MG63 (cell line): ENCODE measurements at places on chromosomes 4 and X.

DNA sequence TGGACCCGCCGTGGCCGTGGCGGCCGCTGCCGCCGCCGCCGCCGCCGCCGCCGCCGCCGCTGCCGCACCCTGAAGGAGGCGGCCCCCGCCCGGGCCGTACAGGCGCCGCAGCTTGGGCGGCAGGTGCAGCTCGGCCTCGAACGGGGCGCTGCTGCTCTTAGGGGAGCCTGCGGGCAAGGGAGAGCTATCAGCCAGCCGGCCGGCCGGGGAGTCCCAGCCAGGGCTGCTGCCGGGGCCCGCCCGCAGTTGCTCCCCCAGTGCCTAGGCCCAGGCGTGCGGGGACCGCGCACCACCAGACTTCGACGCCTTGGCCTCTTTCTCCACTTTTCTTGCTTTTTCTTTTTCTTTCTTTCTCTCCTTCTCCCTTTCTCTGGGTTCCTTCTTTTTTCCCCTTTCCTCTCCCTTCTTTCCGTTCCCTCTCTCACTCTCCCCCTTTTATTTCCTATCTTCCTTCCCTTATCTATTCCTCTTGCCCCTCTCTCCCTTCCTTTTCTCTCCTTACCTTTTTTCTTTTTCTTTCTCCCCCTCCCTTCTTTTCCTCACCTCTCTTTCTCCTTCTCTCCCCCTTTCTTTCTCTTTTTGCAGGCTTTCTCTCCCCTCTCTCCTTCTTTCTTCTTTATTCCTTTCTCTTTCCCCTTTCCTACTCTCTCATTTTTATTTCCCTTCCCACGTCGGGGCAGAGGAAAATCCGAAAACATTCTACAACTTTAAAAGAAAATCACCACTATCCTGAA is 2.0 kb downstream of the ARX start:
- DNase-seq = no peak

GRCh38 chrX:39063037-39063436 is 261.8 kb downstream of the MID1IP1 start:
- no peak for DNase-seq

DNA sequence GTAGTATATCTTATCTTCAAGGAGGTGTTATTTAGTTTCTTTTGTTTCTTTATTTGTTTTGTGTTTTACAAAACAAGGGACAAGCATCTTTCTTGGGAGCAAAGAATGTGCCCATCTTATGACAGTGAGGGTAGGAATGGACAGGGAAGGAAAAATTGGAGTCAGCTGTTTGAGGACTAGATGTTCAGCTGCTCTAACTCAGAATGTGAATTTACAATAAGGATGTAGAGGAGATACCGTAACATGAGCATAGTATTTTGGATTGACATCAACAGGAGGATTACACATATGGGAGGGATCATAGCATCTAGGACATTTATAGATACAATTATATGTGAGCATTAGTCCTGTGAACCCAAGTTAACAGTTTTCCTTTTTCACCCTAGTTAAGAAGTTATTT is 89.0 kb upstream of the GK2 start:
- no peak for DNase-seq

GRCh38 chr4:134278675-134279074 is 77.1 kb upstream of the PABPC4L start:
- DNase-seq = no peak

DNA sequence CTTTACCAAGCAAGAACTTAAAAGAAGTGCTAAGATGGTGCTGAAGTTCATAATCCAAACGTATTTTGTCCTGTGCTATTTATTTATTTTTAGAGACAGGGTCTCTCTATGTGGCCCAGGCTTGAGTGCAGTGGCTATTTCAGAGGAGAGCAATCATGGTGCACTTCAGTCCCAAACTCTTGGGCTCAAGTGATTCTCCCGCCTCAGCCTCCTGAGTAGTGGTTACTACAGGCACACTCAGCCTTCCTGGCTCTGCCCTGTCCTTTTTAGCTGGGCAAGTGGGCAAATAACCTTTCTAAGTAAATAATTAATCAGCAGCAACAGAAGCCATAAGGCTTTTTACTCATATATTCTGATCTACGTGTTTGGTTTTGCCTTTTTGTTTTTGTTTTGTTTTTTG is 2.6 kb downstream of the NSD2 start:
- DNase-seq = no peak

- no peak for DNase-seq
These were observed 155.8 kb downstream of the RPA4 start for GRCh38 chrX:97039363-97040029.

DNA sequence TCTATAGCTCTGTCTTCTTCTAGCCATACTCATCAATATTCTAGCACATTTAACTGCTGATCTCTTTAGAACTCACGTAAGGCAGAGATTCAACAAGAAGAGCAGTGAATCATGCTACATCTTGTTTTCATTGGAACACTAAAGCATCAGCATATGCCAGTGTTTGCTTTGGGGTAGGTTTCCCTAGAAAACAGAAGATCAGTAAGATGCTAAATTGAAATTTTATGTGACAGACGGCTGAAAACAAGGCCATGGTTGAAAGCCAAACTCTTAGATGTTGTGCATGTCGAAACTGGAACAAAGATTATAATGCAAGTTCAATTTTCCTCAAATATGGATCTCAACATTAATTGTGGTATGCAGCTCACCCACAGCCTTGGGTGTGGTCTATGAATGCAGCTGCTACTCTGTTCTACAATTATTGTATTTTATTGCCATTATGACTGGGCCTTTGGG is 107.6 kb downstream of the PDLIM5 start:
- DNase-seq = no peak

- no peak for DNase-seq
These were observed 147.8 kb upstream of the ZIC3 start for GRCh38 chrX:137418086-137418485.

- peak; percentile 38 for DNase-seq
These were observed at the start of gene DDIT4L for GRCh38 chr4:100189820-100190642. TSS of gene DDIT4L (minus strand) at chr4:100190468. CDS start at chr4:100189983, 485 bp downstream.

DNA sequence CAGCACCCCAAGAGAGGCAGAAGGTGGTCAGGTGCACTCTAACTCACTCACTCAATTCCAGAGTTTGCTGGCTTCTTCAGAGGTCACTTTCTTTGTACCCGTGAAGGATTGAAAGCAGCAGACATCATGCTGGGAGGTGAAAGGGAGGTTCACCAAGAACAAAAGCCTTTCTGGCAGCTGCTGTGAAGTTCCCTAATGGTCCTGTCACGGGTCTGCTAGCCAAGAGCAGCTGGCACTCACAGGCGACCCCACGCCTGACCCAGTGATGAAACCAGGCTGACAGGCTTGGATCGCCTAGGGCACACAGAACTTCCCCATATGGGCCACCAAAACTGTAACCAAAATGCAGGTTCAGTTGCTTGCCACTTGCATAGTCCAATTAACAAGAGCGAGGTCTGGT is 11.8 kb downstream of the NUDT11 start:
- DNase-seq = no peak

GRCh38 chrX:71321731-71322130 is 20.2 kb downstream of the ITGB1BP2 start:
- no peak for DNase-seq

- no peak for DNase-seq
These were observed 386.8 kb downstream of the ANKRD50 start for GRCh38 chr4:124325690-124326089.

- no peak for DNase-seq
These were observed 196.0 kb downstream of the NWD2 start for GRCh38 chr4:37440501-37440900.

- DNase-seq = peak; percentile 72
These were observed 11.0 kb upstream of the CXCL2 start for GRCh38 chr4:74109870-74110605.

GRCh38 chrX:115693476-115693875 is 132.5 kb downstream of the PLS3 start:
- no peak for DNase-seq

- DNase-seq = no peak
These were observed 36.9 kb downstream of the INTS6L start for GRCh38 chrX:135557344-135557743.

DNA sequence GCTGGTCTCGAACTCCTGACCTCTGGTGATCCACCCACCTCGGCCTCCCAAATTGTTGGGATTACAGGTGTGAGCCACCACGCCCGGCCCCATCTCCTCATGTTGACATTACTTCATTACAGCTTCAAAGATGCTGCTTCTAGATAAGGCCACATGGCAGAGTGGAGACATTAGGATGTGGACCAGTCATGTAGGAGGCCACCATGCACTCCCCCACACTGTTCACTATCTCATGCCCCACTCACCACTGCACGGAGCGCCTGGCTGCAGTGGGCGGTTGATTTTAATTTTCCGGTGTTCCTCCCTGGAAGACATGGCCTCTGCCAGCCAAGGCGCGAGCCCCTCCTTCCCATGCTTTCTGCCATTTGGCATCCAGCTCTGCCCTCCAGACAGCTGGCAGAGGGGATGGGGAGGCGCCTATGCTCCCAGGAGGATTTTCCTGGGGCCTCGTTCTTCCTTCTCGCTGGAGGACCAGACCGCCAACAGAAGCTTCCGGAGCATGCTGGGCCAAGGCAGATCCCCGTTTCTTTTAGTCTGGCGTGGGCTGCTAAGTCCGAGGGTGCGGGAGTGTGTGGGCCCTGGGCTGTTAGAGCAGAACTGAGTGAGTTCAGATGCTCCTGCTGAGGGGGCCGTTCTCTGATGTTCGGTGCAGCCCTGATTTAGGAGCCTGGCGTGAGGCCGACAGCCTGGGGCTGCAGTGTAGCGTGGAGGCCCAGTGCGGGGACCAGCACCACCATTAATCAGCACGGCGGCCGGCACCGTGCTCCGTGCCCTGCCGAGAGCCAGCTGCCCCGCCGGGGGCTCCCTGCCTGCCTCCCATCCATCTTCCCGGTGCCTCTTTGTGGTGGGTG is 93.1 kb downstream of the SORCS2 start:
- DNase-seq = no peak

DNA sequence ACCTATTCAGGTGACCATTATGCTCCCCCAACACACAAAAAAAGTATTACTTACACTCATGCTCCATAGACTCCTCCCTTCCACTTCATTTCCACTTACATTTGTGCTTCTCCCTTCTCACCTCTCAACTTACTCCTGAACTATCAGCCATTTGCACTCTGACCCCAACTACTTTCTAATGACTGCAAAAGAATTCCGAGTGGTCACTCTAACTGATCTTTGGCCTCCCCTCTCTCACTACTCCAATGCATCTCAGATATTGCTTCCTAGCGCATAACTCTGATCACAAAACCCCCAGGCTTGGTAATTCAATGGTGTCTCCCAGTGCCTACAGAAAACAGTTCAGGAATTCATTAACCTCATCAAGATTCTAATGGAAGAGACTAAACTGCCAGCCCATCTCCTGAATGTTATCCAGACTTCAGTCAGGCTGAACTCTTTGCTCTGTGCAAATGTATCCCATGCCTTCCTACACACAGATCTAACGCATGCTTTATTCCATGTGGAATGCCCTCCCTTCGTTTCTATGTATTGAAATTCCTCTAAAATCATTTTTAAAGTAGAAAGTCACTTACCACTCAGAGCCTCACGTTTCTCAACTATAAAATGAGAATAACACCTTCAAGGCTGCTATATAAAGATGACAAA is 61.1 kb downstream of the FRYL start:
- no peak for DNase-seq

DNA sequence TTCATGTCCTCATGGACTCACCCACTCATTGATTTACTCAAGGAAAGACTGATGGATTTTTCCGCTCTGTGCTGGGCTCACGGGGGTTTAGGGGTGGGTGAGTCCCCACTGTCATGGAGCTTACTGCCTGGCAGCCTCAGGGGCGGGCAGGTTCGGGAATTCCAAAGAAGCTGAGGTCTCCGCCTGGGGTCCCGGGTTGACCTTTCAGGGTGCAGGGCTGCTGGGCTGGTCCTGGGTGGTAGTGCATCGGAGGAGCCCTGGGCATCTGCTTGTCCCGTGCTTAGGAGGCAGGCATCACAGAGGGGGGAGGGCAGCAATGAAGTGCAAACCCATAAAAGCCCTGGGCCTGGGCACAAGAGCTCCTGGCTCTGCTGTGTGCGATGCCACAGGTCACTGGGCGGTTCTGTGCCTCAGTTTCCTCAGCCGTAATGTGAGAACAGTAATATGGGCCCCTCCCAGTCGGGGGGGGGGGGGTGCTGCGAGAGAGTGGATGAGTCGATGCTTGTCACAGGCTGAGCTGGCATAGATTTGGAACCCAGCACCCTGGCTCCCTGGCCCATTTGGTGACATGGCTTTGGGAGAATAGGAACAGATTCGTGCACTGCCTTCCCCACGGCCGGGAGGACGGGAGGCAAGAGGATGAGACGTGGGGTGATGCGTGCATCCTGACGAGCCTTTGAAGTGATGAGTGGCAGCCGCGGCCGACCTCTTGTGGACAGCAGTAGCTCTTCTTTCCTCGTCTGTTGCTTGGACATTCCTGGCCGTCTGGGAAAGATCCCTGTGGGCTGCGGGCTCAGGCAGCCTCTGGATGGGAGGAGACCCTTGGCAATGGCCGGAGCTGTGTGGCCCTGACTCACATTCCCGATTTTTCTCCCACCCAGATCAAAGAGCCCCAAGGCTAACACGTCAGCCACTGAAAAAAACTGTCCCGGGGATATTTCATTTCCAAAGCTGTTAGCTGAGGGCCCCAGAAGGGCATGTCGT is 42.0 kb downstream of the PSAPL1 start:
- DNase-seq = no peak

GRCh38 chr4:124468360-124468759 is 244.2 kb downstream of the ANKRD50 start:
- DNase-seq = no peak

GRCh38 chrX:8743126-8743732 is 11.3 kb upstream of the ANOS1 start:
- DNase-seq = peak; percentile 7

GRCh38 chr4:3859571-3859970 is 93.4 kb downstream of the ADRA2C start:
- no peak for DNase-seq

- DNase-seq = no peak
These were observed 434.3 kb upstream of the RASGEF1B start for GRCh38 chr4:81905971-81906370.

GRCh38 chrX:108001218-108001814 is 19.1 kb upstream of the TEX13B start:
- DNase-seq = no peak

DNA sequence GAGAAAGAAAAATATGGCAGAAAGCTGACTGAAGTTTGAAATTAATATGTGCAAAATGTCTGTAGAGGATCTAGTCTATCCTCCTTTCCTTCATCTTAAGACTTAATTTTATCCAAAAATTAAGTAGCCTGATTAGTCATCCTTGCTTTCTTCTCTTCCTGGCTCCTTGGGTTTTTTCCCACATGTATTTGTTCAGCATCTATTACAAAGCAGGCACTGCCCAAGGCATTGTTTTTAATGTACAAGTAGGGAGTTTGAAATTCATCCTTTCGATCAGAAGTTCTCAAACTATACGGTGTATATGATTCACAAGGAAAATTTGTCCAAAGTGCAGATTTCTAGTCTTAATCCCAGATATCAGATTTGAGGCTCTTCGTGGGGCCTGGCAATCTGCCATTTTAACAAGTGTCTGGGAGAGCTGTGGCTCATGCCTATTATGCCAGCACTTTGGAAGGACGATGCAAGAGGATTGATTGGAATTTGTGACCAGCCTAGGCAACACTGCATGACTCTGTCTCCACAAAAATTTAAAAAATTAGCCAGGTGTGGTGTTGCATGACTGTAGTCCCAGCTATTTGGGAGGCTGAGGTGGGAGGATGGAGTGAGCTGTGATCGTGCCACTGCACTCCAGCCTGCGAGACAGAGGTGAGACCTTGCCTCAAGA is 19.4 kb upstream of the YTHDC1 start:
- DNase-seq = peak; percentile 25
